GM12878 (cell line): ENCODE measurements at places on chromosomes 2 and 18. TPM values are rescaled to one million over a fixed set of nuclear protein-coding genes. Genes with fewer than 3 reads are reported as not detected.

Gene CYP27C1
- not detected in 2 replicates for total RNA-seq

Gene TUBB8B
- total RNA-seq: not detected in 2 replicates

DNA sequence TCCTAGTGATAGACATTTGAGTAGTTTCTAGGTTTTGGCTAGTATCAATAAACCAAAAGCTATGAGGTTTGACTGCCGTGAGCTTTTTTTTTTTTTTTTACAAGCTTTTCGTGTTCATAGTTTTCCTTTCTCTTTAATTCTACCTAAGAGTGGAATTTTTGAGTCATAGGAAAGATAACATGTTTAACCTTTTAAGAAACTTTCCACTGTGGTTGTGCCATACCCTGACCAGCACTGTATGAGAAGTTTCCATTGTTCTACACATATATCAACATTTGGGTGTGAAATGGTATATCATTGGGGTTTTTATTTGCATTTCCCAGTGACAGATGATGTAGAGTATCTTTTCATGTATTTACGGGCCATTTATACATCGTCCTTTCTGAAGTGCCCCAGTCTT lies 31.7 kb downstream of the UBE2F start:
- H3K27me3 ChIP-seq: no peaks in the 10 kb centered on the region
- peak; percentile 82 for DNase-seq
- 0 out of 2 replicates have a peak overlapping the region, but pooled peaks have one; percentile 1 for H3K27ac ChIP-seq
- no peaks in the 10 kb centered on the region for H3K4me1 ChIP-seq
- no peaks in the 10 kb centered on the region for H3K36me3 ChIP-seq
- H3K4me3 ChIP-seq: peak overlapping the region; percentile 41; the same call in 1 of the 2 replicates

DNA sequence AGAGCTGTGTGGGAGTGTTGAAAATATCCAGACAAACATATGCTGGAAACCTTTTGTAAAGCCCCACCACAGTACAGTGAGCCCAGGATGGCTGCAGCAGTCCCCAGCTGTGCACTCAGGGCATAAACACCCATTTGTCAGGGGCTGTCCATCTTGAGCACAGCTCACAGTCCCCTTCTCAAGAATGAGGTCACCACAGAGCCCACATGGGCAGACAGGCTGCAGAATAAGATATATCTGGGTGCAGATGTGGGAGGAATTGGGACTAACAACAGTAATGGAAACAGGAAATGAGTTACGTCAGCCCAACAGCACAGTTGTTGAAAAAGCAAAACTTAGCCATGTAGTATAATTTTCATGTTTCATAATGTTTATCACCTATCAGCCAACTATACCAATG lies 219.6 kb downstream of the ETAA1 start:
- H3K4me3 ChIP-seq: no peak overlapping the region
- DNase-seq: peak; percentile 9
- H3K27ac ChIP-seq: no peak overlapping the region
- H3K27me3 ChIP-seq: no peaks in the 10 kb centered on the region
